ENCODE measurements at places on chromosomes 11 and 22. TPM values are rescaled to one million over a fixed set of nuclear protein-coding genes. Genes with fewer than 3 reads are reported as not detected.

GRCh38 chr11:62875698-62876478 is 4.8 kb upstream of the SLC3A2 start:
- DNase-seq: no peak

HEPHL1 gene
- not detected for total RNA-seq

CCDC81 gene
- 3.1 TPM for total RNA-seq

SHANK2 gene
- total RNA-seq: 0.93 TPM

- DNase-seq: no peak
These were observed 314 bp downstream of the RIC8A start for GRCh38 chr11:207863-208180.

Data from aorta (tissue), 5 donors.